ENCODE measurements at places on chromosomes 5 and 9. TPM values are rescaled to one million over a fixed set of nuclear protein-coding genes. Genes with fewer than 3 reads are reported as not detected.

DNA sequence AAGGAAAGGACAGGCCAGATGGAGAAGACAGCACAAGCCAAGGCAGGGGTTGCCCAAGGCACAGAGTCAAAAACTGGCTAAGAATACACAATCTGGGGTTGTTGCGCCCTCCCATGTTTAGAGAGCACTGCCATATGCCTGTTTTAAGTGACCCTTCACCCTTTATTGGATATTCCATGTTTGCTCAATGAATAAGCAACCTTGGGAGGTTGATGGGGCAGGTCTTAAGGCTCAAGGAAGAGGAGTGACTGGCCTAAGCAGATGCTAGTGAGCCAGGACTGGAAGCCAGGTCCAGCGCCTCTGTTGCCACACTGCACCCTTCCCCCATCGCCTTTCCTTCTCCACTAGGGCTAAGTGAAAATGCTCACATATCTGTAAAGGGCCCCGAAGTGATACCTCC is 6.7 kb downstream of the TXN start:
- no peak for DNase-seq

GRCh38 chr5:99398976-99399375 is 470.2 kb upstream of the CHD1 start:
- DNase-seq: no peak

DNA sequence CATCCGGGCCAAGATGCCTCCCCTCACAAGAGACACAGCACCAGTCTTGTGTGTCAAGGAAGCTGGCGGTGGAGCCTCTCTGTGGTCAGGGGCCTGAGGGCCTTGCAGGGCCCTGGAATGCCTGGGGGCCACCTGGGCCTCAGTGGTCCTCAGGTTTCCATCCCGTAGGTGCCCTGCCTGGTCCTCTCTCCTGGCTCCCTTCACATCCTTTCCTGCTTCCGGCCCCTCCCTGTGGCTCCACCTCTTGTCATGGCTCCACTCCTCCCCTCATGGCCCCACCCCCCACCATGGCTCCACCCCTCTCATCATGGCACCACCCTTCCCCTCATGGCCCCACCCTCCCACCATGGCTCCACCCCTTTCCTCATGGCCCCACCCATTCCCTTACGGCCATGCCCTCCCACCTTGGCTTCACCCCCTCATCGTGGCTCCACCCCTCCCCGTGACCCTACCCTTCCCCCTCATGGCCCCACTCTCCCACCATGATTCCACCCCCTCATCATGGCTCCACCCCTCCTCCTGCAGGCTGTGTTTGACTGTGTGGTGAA is 175.8 kb downstream of the CACNA1B start:
- DNase-seq: no peak

- no peak for DNase-seq
These were observed 694 bp upstream of the PLAA start for GRCh38 chr9:26947736-26948135.

DNA sequence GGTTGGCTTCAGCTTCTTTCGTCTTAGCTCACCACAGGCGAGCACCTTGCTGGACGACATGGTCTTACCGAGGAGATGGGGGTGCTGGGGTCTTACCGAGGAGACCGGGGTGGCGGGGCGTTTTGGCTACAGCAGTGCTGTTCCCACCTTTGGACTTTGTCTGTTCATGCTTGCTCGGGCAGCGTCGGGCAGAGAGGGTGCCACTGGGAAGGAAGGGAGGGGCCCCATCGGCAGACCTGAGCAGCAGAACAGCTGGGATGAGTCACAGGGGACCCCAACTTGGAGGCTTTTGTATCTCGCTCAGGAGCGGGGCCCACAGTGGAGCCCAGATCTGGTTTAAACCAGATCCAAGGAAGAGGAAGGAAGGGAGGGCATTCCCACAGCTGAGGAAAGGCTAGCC is 106.0 kb upstream of the CACNA1B start:
- DNase-seq: no peak

DNA sequence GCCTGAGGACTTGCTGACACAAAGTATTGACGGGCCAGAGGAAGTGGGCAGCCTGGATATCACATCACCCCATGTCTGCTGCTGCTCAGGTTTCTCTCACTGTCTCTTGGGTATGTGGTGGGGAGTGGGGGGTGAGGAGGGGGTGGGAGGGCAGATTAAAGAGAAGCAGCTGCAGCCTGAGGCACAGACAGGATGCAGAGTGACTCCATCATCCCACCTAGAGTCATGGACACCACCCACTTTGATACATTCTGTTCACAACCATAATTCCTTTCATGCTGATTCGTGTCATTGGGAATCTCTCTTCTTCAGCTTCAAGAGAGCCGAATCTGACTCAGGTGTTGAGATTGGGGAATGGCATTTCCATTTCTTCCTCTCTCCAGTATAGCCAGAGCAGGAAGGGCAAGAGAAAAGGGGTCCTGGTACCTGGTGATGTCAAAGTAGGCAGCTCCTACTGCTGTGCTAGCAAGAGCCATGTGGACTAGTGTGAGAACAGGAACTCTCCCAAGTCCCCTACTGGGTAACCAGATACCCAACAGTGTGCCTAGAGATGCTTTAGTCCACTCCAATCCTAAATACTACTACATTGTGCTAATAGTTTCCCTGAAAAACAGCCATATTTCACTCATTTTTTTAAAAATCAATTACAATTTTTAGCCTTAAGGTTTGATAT is 22.4 kb downstream of the GRAMD2B start:
- DNase-seq: no peak

DNA sequence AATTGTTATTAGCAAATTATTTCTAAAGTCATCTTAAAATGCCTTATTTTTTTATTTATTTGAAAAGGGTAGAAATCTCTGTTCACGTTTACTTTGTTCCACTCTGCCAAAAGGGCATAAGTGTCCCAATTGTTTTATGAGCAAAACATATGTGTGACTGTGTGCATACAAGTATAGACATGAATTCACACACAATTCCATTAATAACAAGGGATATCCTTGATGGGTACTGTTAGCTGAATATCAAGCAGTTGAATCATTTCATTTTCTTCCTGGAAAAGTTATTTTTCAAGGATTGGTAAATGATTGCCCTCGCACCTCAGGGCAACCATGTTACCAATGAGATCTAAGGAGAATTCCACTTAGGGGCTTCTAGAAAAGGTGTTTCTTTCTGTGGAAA is 92.1 kb upstream of the TAF11L2 start:
- DNase-seq: no peak

DNA sequence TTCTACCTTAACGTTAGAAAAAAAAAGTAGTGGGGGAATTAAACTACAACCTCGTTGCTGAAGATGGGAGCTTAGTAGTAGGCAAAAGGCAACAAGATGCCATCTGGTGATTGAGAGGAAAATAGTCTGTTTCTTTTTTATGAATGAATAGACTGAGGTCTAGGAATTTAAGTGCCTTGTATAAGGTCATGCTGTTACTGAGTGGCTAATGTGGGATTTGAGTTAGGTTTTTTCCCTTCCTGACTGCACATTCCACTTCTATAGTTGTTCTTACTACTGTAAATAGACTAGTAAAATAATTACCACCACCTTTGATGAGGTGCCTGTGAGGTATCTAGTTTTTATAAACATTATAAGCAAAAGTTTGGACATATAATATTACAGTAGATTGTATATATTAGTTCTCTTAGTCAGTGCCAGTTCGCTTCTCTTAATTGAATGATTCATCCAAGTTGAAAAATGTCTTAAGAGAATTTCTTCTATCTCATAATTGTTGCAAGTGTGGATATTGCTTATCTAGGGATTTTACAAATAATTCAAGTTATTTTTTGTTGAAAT is 19.1 kb downstream of the FSD1L start:
- no peak for DNase-seq

- DNase-seq: no peak
These were observed 288.3 kb upstream of the MPDZ start for GRCh38 chr9:13567833-13568232.

- DNase-seq: no peak
These were observed 18.7 kb upstream of the CLPTM1L start for GRCh38 chr5:1363581-1363980.

DNA sequence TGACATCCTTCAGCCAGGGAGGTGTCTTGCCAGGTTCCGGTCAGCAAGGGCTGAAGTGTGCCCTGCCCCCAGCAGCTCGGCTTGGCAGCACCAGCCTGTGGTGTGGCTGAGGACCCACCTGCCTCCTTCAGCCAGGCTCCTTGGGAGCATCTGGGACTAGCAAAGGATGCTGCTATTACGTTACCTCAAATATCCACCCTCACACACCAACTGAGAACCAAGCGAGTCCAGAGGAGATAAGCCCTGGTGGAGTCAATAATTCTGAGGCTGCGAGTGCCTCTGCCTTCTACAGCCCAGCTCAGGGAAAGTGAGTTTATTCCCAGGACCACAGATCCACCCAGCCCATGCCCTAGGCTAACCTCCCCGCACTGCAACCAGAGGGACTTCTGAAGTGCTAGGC is 57.1 kb upstream of the FSTL4 start:
- no peak for DNase-seq

DNA sequence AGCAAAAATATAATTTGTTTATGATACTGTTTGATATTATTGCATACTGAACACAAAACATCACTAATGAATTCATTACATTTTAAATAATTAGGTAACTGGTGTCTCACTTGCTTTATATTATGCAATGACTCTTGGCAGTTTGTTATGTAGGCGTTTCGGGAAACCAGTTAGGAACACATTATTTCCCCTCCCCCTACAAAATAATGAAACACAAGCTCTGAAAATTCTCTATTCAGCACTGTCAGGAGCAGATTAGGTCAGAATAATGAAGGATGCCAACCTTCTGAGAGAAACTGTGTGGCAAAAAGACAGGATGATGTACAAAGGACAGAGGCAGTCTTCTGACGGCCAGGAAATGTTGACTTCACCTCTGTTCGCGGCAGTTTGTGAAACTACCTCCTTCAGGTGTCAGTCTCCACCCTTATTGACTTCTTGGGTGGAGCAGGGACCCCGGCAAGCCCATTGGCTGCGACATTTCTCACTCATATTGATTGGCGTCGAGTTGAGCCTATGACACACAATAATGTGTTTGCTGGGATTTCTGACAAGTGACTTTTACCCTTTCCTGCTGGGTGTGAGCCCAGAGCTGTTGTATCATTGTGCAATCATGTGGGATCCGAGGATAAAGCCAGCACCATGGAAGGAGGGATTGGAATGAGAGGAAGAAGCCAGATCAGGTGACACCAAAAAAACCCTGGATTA is 33.9 kb downstream of the SH3PXD2B start:
- DNase-seq: peak; percentile 65

DNA sequence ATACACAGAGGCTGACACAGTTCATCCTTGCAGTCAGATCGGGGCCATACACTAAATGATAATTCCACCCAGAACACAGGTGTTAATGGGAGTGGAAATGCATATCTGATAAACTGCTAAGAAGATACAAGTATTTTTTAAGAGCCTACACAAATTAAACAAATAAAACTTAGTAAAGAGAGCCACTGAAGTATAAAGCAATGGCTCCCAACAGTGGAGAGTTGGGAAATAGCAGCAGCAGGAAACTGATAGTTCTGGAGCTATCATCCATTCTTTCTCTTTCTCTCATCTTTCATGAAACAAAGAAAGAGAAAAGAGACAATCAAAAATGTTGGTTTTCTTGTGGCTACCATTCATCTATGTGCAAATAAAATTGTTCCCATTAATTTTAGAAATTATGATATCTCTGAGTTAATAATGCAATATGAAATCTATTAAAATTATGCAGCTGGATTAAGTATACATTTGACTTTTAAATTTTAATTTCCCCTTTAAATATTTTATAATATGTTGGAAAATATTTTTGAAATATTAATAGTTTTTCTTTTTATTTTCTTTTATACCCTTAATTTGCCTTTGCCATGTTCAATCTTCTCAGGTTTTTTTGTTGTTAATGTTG is 120.8 kb downstream of the EMB start:
- no peak for DNase-seq

- DNase-seq: no peak
These were observed 53.1 kb upstream of the EDIL3 start for GRCh38 chr5:84437673-84438315.

GRCh38 chr5:40402007-40402364 is 277.7 kb upstream of the PTGER4 start:
- DNase-seq: no peak

- no peak for DNase-seq
These were observed 134.4 kb upstream of the RAI14 start for GRCh38 chr5:34521628-34522290.

GRCh38 chr5:4230786-4231641 is 635.4 kb downstream of the IRX1 start:
- no peak for DNase-seq

DNA sequence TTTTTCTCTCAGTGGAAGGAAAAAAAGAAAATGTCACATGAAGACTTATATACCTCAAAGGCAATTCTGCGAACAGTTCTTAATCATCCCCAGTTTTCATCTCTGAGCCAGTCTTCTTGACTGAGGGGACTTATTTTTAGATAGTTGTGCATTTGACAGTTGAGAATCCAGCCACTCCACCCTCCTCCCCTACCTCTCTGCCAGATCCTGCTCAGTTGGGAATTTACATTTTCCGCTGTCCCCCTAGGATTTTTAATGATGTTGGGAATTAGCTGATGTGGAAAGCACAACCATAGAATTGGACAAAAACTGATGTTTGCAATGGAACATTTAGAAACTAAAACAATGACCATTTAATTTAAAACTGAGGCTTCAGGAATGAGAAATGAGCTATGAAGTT is 194.3 kb upstream of the PIK3R1 start:
- DNase-seq: no peak

DNA sequence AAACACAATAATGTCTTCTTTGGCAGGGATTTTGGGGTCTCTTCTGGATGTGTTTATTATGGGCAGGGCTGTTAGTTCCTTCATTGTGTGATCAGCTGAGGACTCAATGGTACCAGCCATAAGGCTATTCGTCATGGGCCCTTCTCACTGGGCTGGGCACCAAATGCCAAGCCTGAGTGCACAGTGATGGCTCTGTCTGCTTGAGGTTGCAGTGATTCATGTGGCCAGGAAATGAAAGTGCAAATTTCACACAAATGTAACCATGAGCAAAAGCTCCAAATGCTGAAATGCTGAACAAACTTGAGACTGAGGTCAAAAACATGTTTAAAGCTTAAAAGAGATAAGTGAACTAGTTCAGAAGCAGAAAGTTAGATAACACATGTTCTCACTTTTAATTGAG is 191.0 kb downstream of the TARS1 start:
- DNase-seq: no peak

- DNase-seq: no peak
These were observed 99.7 kb upstream of the KIF2A start for GRCh38 chr5:62206150-62206829.

DNA sequence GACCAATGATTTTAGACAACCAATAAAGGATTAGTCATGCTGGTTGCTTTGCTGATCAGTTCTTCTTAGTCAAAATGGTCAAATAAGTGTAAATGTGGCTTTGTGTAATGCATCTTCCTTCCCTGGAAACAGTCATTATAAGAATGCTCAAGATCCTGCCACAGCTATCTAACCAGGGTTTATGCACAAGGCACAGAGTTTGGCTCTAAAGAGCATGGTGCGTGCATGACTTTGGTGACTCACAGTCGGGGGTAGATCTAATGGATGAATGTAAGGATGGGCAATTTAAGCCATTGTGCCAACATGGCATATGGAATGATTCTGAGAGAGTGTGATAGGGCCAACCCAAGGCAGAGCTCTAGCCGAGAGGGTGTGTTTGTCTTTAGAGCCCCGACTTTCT is 6.5 kb downstream of the LIX1 start:
- DNase-seq: no peak

Gene GPRIN1
- 1.2 TPM for polyA plus RNA-seq

Gene BTNL8
- 0.13 TPM for polyA plus RNA-seq

Gene STKLD1
- polyA plus RNA-seq: 0.07 TPM

Gene DMGDH
- polyA plus RNA-seq: 0.80 TPM
